ENCODE measurements at places on chromosomes 4 and X.

GRCh38 chr4:148445071-148445859, 3.1 kb upstream of the NR3C2 start:
- DNase-seq = peak; percentile 55
- H3K27ac ChIP-seq = no peak overlapping the region
- peak overlapping the region; percentile 91 for H3K4me3 ChIP-seq
- H3K4me1 ChIP-seq = no peaks in the 10 kb centered on the region
- peaks cover 20% of the 10 kb centered on the region for H3K27me3 ChIP-seq

GRCh38 chr4:54384563-54384962, 155.5 kb downstream of the PDGFRA start:
- no peaks in the 10 kb centered on the region for H3K36me3 ChIP-seq
- no peaks in the 10 kb centered on the region for H3K4me1 ChIP-seq
- H3K27me3 ChIP-seq = no peaks in the 10 kb centered on the region
- no peak overlapping the region for H3K4me3 ChIP-seq

DNA sequence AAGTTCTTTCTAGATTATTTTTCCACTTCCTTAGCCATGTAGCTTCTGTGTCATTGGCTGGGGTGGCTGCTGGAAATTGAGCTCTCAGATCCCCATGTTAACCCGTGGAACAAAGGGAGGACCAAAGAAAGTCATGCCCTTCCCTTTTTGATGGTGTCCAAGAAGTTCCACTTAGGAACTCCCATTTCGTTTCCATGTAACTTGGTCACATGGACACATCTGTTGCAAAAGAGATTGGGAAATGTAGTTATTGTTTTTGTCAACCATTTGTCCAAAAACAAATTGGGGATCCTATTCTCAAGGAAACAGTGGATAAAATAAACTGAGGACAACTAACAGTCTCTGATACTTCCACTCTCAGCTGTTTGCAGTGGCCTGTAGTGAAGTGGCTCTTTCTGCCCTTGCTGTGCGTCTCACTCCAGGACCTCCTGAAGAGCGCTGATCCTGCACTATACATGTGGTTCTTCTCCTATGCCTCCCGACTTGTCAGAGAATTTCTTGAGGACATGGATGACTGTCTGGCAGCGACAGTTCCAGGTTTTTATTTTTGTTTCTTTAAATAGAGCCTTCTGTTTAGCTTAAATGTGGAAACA, 125.3 kb upstream of the LNX1 start:
- no peak overlapping the region for H3K27ac ChIP-seq
- no peak for DNase-seq
- H3K36me3 ChIP-seq = no peaks in the 10 kb centered on the region
- no peaks in the 10 kb centered on the region for H3K27me3 ChIP-seq
- H3K4me1 ChIP-seq = 0 out of 2 replicates have a peak, but pooled peaks cover 4% of the 10 kb centered on the region

GRCh38 chr4:178963446-178964045, 1521.3 kb upstream of the AGA start:
- no peaks in the 10 kb centered on the region for H3K27me3 ChIP-seq
- no peak overlapping the region for H3K4me3 ChIP-seq
- DNase-seq = no peak
- H3K4me1 ChIP-seq = no peaks in the 10 kb centered on the region

DNA sequence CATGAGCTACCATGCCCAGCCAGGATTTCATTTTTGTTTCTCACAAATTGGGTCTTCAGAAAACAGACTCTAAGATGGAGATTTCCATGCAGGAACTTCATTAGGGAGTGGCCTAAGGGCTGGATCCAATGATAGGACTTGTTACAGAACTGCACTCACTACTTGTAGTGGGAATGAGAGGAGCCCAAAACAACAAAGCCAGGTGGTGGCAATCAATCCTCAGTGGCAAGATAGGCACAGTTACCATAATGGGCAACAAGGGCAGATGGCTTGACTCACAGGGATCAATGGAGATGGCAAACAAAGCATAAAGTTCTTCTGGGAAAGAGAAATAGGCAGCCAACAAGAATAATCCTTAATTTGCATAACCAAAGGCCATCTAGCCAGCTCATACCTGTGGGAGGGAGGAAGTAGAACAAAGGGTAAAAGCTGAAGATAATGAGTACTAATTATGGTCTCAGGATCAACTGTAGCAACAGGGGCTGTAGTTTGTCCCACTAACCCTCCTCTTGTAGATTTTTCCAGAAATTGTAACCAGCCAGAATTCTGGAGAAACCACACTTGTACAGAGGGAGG, 72.8 kb upstream of the MAPK10 start:
- H3K27ac ChIP-seq = no peak overlapping the region
- H3K36me3 ChIP-seq = no peaks in the 10 kb centered on the region
- H3K27me3 ChIP-seq = no peaks in the 10 kb centered on the region
- H3K4me1 ChIP-seq = no peaks in the 10 kb centered on the region
- DNase-seq = no peak

All from MM.1S (cell line).